ENCODE measurements at places on chromosomes 2 and 18. TPM values are rescaled to one million over a fixed set of nuclear protein-coding genes. Genes with fewer than 3 reads are reported as not detected.

GRCh38 chr2:70630761-70631160 is 77.1 kb upstream of the TGFA start:
- no peak for DNase-seq

DNA sequence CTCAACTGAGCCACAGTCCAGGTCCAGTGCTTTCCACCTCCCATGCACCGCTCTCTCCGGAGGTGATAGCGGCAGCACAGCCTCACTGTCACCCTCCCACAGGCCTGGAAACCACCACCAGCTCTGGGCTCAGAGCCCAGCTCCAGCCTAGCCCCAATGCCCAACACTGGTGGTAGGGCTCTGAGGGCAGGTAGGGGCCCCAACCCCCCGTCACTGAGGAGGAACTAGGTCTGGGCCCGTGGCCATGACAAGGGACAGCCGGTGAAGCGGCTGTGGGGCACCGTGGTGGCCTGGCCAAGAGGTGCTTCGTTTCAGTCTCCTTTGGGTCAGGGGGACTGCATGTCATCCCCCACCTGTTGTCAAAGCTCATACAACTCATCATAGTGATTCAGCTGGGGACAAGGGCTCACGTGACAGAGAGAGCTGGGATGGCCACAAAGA is 5.5 kb upstream of the TMEM214 start:
- no peak for DNase-seq

- peak; percentile 19 for DNase-seq
These were observed 44.6 kb downstream of the ITGB1BP1 start for GRCh38 chr2:9378433-9379390.

DNA sequence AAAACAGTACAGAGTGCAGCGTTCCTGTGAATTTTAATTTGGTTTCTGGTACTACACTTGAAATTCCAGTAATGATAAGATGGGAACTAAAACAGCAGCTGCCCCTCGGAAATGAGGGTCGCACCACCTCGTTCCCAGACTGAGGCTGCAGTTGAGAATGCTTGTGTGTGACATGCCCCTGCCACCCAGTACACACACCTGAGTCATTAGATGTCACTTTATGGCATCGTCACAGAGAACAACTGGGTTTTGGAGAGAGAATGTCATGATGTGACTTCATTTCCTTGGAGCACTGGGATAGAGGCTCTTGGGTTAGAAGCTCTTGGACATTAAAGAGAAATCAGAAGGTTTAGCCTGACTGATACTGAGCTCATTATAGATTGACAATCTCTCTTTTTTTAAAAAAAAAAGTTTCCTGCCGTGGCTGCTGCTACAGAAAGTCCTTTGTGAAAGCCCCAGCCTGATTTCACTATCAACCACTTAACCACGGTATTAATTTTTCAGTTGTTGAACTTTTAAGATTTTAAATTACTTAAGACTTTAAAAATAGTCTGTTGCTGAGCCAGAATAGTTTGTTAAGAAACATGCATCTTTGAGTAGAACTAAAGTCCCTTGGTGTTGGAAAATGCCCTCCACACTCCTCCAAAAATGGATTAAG is 24.5 kb downstream of the BCL2L11 start:
- DNase-seq: no peak

RGPD3 gene
- not detected for total RNA-seq

DNA sequence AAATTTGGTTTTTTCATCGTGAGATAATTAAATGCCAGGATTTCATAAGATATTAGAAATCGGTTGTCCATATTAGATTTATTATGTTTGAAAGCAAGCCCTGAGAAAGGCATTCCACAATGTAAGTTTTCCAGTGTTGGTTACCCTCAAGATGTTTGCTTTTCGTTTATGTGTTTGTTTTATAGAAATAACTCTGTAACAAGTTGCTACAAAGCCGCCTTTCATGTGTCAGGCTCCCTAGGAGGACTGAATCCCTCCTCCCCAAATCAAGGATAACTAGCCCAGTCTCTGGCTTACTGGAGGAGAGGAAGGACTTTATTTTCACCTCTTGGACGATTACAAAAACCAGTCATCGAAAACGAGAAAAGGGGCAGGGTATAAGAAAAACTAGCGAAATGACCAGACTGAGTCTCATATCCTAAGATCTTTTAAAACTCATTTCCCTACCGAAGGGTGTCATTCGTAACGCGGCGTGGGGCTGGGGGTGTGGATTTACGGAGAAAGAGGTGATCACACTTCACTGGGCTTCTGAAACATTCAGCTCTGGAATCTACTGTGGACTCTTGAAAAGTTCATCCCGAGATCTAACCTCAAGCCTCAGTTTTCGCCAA is 1.0 kb upstream of the PEX13 start:
- DNase-seq: peak; percentile 8

SDC1 gene
- 1,408 TPM for total RNA-seq

DNA sequence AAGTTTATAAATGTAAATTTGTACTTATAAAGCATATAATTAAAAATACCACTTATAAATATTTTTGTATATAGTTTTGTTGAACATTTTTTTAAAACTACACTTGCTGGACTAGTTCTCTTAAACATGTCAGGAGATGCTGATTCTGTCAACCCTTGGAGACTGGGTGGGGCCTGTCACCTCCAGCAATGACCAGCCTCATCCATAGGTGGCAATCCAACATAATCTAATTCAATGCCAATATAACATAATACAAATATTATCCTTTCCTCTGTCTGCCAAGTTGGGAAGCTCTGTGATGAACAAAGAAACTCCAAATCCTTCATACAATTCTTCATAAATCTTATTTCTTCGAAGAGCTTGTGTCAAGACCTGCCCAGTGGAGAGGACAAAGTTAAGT is 140.4 kb downstream of the RBMS1 start:
- no peak for DNase-seq

Measured in mammary epithelial cell (primary cell).